Cortex of kidney (tissue), 1 donor: ENCODE measurements at places on chromosomes 1 and 21.

DNA sequence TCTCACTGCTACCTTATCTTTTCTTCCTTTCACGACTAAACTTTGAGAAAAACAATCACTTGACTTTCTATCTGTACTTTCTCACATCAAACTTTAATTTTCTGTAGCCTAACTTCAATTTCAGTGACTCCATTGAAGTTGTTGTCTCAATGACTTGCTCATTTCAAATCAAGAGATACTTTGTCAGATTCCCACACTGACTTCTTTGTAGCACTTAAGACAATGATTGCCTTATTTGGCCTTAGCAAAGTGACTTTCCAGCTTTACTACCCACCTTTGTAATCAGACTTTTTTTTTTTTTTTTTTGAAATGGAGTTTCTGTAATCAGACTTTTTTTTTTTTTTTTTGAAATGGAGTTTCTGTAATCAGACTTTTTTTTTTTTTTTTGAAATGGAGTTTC lies 37.0 kb downstream of the AGO4 start:
- DNase-seq: no peak

DNA sequence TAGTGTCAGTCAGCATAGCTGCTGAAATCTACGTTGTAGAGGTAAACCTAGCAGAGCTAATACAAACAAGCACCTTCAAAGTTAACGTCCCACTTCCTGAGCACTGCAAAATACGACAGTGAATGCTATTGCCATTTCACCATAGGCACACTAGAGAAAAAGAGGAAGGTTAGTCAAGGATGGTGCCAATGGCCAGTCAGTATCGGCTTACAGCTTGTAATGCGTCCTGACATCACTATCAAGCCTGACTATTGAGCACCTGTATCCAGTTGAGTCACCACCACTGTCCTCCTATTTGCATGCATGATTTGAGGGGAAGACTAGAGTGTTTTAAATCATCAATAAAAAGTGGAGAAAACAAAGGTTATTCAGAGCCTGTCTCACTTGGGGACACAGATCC lies 34.4 kb downstream of the NUCKS1 start:
- no peak for DNase-seq

DNA sequence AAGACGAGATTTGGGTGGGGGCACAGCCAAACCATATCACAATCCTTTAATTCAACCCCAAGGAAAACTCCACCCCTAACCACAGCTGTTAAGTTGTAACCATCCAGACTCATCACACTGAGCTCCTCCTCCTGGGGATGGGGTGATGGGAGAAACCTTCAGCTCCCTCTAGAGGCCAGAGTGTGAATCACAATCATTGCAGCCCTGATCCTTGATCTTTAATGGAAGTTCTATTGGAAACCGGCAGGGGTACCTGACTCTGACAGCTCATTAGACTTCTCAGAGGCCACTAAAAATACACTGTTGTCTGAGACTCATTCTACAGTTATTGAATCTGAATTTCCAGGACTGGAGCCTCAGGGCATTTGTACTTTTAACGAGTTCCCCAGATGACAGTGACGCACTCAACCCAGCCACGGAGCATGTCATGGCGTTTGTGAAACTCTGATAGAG lies 127.2 kb downstream of the IGSF21 start:
- DNase-seq: no peak

- DNase-seq: no peak
Measured at GRCh38 chr21:46570119-46570518, 34.8 kb downstream of the S100B start.

DNA sequence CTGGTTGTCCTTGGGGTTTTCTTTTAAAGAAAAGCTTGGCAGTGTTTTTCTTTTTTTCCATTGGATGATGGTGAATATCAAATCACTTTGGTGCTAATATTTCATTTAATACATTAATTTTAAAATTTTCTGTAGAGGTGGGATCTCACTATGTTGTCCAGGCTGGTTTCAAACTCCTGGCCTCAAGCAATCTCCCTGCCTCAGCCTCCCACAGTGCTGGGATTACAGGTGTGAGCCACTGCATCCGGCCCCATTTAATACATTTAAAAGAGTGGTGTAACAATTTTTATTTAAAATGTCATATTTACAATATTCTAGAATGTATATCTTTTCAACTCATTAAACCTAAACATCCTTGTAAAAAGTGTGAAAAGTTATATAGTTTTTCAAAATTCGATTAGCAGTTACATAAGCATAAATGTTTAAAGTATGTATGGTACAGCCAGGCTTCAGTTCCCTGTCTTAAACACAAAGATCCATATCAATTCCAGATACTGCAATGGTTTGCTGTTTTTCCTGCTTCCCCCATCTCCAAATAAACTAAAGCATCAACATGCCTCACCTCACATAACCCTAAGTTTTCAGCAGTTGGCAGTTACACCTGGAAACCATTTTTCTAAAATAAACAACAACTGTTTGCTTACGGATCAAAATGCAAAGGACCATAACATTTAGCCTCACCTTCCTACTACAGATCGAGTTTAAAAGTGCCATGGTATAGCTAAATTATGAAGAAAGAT lies 8.9 kb upstream of the LGALS8 start:
- no peak for DNase-seq

GRCh38 chr21:37224861-37225839 lies 42.0 kb downstream of the VPS26C start:
- DNase-seq: no peak

DNA sequence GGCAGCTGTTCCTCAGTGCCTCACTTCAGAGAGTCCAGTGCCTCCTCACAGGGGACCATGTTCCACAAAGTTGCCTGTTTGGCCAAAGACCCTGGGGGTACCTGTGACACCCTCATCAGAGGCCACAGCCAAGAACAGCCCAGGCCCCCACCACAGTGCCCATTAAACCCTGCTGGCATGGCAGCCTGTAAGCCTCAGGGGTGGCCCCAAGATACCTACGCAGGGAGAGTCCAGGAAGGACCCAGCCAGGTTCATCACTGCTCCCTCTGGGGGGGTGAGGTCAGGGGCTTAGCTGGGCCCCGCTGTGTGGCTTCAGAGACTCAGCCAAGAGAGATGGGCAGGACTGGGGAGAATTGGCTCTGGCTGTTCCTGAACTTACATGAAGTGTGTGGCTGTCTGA lies 19.1 kb upstream of the PRDM16 start:
- no peak for DNase-seq

DNA sequence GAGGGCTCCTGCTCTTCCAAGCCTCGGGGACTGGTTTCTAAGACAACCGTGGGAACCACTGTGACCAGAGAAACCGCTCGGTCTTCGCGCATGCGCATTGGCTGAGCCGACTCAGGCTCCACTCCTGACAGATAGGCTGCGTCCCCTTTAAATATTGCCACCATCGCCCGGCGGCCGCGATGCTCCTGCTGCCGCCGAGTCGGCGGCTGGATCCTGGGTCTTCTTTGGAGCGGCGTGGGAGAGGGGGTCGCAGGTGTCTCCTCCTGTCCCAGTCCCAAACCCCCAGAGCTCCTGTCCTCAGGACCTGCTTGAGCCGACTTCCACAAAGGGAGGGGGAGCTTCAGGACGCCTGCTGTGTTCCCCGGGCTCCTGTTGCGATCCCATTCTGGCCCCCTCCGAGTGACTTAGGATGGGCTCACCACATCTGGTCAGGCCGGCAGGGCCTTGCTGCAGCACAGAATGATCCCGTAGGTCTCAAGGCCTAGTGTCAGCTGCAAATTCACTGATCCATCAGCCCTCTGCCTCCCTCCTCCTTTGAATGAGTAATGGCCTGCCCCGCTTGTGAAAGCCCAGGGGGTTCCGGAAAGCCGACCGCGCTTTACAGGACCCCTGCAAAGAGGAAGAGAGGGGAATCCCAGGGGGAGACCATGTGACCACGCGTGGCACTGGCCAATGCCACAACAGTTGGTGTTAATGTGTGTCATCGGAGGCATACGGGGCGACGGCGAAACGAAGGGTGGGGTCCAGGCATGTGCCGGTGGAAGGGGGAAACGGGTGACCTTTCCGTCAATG lies 683.2 kb upstream of the TPTE start:
- DNase-seq: no peak

GRCh38 chr21:39660191-39660980 lies 47.6 kb downstream of the B3GALT5 start:
- no peak for DNase-seq

DNA sequence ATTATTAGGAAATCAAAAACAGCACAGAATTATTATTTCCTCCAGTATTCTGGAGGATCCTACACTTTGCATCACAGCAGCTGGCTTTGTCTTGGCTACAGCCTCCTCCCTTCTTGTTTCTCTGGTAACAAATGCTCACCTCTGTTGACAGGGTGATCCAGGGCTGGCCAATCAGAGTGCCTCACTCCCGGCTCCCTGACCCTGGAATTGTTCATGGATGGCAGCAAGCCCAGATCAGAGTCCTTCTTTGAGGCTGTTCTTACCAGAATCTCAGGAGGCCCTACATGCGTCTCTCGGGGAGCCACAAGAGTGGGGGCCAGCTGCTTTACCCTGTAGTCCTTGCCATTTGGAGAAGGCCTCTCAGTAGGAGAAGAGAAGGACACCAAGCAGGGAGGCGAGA lies 48.4 kb upstream of the IGSF5 start:
- no peak for DNase-seq

DNA sequence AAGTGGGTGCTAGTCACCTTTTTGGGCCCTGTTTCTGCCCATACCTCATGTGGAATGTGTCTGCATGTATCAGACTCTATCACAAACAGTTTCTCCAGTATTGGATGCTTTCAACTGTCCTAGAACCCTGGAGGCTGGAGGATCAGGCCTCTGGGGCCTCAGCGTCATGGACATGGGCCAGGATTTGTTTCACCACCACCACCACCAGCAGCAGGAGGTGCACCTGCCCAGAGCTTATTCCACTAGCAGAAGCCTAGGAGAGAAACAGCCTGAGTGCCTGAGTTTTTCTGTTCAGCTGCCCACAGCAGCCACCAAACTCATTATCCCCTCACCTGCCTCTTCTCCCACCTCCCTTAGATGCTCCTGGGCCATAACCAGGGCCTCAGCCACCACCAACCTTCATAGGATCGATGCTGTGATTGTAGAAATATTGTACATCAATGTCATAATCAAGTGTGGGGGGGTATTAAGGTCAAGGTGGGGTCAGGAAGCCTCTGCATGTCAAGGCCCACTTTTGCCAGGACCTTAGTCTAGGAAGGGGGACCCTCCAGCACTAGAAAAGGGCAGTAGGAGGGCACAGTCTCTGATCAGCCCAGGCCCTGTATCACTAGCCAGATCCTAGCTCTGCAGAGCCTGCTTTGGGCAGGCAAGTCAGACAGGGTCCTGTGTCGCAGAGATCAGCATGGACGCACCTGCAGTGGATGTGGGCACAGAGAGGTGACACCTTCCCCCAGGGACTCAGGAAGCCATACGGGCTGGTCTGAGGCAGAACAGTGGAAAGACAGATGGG lies 9.3 kb downstream of the DMAP1 start:
- no peak for DNase-seq

DNA sequence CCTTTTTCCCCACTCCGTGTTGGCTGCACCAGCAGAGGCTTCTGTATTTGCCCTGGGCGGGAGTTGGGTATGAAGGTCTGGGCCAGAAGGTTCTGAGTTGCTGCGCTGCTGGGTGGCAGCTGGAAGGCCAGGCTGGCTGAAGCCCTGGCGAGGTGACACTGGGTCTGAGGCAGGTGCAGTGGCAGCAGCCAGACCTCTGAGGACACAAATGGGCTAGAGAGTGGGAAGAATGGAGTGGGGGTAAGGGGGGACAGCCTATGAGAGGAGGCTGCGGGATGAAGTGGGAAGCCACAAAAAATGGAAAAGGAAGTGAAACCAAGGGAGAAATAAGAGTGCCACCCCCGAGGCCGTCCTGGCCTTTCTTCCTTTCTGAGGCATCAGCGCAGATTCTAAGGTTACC lies 53.2 kb downstream of the STX6 start:
- DNase-seq: no peak

- no peak for DNase-seq
Measured at GRCh38 chr1:58699011-58699762, 675 bp downstream of the MYSM1 start.

DNA sequence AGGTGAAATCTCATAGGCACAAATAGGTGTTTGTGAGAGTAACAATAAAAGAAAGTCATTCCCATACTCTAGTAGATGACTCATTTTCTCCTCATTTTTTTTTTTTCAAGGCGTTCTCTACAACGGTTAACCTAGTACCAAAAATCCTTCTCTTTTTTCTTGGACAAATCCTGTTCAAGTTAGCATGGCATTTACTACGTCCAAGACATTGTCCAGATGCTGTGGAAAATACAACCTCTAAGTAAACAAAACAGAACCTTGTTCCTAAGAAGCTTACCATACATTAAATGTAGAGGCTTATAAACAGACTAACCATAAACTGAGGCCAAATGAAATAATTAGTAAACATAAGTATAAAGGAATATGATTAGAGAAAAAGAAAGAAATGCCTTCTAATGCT lies 76.2 kb upstream of the RGS4 start:
- no peak for DNase-seq

DNA sequence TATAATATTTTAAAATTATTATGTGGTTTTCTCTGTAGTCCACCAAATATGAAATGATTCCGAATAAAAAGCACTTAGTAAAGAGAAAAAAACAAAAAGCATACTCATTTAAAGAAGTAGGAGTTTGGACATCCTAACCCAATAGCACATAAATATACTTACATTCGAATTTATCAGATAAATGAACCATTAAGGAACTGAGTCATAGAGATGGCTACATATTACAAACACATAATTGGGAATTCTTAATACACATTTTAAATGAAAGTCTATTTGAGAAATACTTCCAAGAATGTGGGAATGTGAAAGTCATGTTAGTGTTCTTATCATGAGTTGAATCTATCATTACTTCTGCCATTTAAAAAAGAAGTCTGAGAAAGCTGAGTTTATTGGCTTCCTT lies 75.0 kb downstream of the USP24 start:
- no peak for DNase-seq

DNA sequence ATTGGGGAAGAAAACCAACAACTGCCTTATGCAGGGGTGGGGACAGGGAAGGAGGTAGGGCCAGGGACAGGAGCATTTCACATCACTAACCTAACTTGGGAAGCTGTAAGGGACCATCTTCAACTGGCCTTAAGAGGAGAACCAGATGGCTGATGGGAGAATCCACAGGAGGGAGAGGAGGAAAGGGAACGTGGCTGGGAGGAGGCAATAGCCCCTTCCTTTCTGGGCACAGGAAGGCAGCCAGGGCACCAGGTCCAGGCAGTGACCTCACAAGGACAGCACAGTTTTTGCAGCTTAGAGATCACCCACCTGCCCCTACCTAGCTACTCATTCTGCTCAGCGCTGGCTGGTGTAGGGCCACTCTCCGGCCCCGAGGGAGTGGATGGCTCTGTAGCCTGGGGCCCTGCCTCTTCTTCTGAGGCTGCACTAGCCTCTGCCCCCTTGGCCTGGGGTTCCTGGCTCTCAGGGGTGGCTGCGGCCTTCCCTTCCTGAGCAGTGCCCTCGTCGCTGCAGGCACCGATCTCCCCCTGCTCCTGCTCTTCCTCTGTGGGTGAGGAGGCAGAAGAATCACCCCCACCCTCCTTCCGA lies 1.7 kb downstream of the MARCKSL1 start:
- DNase-seq: no peak

- no peak for DNase-seq
Measured at GRCh38 chr21:29989634-29990234, 49.9 kb upstream of the GRIK1 start.
